NCI-H524 (cell line): ENCODE measurements at places on chromosomes 7 and 10.

DNA sequence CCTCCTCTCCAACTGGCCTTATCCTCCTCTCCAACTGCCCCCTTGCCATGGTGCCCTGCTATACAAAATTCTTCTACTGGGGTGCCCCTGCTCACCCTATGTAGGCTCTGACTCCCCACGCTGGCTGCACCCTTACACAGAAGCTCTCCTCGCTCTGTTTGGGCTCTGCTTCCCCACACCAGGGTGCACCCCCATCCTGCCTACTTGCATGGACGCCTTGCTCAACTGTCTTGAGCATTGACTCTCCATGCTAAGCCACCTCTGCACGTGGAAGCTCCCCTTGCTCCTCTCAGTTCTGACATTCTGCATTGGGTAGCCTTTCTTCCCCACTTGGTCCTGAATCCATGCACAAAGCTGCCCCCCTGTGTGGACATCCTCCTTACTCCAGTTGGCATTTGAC, 231.1 kb downstream of the GFRA1 start:
- no peak for DNase-seq

DNA sequence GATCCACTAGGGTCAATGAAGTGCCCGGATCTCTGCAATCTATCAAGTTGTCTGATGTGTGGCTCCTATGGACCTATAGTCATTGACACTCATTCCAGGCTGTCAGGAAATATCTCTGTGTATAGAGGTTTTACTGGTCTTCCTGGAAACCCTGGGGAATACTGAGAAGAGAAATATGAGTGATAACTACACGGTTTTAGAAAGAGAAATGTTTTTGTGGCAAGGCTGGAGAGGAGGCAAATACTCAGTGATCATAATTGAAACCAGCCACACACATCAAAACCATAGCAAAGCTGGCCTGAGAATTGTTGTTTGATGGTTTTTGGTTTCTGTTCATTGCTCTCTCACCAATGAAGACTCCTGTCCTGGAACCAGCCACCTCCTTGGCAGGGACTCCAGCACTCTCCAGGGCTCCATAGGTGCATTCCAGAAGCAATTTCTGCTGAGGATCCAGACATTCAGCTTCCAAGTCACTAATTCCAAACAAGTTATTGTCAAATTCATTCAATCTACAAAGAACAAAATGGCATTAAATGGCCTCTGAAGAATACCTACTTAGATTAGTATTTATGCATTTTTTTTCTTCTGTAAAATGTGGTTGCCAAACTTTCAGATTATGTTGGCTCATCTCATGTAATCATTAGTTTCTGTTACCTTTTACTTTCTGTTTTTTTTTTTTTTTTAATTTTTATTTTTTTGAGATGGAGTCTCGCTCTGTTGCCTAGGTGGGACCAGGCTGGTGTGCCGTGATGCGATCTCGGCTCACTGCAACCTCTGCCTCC, 108.6 kb upstream of the ABI1 start:
- DNase-seq: no peak

- no peak for DNase-seq
Measured at GRCh38 chr10:3530346-3530745, 254.7 kb downstream of the KLF6 start.

- DNase-seq: no peak
Measured at GRCh38 chr7:32535162-32535702, 39.9 kb downstream of the AVL9 start.

- no peak for DNase-seq
Measured at GRCh38 chr7:44213877-44214388, 13.2 kb downstream of the YKT6 start.

GRCh38 chr7:50710441-50711154, 72.1 kb downstream of the GRB10 start:
- no peak for DNase-seq

DNA sequence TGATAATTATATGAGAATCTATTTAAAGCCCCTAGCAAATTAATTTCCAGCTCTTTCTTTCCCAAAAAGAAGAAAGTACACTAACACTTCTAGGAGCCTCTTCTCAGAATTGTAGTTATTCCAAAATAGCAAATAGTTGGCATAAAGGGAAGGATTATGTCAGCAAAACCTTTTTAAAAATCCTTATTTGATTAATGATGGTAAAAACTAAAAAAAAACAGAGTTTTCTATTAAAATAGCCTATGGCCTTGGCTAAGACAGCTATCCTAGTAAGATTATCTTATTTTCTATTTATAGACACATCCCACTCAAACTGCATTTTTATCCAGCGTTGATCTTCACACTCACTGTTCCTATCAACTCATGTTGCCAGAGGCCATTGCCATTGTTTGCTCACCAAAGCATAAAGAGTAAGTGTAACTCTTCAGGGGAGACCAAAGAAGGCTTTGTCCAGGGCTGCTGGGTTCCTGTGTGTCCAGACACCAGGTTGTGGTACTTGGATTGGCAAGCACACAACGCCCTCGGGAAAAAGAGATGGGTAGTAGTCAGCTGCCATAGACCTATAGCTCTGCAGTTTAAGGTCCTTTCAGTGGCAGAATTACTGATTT, 31.5 kb downstream of the ACTA2 start:
- no peak for DNase-seq

DNA sequence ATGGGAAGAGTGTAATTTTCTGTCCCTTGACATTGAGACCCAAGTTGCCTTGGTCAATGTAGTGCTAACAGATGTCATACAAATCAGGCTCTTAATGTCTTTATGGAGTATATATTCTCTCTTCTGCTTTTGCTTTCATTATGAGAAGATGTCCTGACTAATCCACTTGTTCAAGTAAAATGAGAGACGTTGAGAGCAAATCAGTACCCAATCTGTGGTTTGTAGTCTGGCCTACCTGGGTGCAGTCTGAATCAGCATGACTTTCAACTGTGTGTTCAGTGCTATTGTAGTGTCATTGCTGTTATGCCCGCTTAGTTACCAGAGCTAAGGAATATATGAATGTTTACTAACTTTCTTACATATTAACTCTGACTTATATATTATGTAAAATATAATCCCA, 612.4 kb downstream of the ANKRD7 start:
- no peak for DNase-seq

DNA sequence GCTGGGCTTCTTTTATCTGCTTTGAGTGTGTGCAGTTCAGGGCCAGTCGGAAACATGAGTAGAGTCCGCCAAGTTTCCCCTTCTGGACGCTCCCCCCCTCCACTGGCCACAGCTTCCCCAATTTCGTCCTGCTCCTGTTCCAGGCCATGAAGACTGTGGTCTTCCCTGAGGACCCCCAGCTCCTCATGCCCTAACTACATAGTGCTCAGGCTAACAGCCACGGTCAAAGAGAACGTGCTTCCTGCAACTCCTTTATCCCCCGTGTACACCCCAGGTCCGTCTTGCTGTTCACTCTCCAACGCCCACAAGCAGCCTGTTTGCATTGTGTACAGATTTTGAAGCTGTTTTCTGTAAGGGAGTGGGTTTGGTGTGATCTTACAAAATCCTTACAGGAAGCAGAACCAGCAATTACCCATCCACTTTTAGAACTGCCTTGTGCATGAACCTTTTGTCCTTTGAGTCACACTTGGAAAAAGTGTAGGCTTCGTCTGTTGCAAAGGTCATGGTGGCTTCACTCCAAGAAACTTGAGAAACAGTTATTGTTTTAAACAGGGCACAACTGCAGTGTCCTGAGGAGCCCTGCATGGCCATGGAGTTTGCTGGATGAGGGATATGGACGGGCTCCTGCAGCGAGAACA, 77.0 kb upstream of the FAM20C start:
- DNase-seq: no peak
